ENCODE measurements at places on chromosomes 16 and 17.

GRCh38 chr17:45972531-45972930 is 26.5 kb upstream of the STH start:
- DNase-seq = no peak

- DNase-seq = no peak
These were observed 12.5 kb downstream of the DHODH start for GRCh38 chr16:72021043-72021442.

- DNase-seq = no peak
These were observed 5.1 kb upstream of the CALCOCO2 start for GRCh38 chr17:48825446-48826381.

DNA sequence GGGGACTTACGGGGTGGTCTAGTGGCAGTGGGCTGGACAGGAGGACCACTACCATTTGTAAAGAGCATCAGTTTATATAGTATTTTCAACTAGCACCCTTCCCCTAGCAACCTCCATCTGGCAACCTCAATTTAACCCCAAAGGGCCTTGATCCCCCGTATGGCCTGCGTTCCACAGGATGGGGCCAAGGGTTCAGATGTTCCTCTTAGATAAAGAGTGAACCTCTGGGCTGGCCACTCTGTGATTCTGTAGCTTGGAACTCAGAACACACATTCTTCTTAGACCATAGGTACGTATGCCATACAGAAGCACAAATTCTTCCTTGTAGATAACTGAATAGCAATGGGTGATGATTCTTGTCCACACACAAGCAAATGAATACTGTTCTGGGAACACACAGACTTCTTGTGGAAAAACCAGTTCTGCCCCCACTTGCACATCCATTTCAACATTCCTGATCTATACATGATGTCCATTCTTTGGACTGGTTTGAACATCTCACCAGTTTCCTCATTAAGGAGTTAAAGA is 1.9 kb upstream of the GGA2 start:
- no peak for DNase-seq

DNA sequence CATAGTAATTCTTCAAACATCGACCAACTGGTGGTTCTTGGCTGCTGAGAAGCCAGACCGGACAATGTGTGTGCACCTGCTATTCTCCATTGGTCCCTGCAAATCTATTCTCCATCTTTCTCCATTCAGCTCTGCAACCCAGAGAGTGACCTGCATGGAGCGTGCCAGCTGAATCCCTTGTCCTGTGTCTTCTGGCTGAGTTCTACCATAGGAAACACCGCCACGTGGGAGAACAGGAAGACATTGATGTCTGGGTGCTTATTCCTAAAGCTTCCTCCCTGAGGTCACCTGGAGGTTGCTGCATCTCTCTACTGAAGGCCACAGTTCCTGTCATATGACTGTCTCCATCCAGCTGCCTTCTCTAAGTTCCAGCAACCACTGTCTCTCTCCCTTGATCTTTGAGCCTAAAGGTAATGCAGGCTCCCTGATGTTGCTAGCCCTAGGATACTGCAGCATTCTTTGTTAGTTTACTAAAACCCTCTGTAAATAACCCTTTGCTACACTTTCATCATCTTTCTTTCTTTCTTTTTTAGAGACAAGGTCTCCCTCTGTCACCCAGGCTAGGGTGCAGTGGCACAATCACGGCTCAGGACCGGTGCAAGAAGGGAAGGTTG is 10.6 kb upstream of the SMG1 start:
- DNase-seq = no peak

DNA sequence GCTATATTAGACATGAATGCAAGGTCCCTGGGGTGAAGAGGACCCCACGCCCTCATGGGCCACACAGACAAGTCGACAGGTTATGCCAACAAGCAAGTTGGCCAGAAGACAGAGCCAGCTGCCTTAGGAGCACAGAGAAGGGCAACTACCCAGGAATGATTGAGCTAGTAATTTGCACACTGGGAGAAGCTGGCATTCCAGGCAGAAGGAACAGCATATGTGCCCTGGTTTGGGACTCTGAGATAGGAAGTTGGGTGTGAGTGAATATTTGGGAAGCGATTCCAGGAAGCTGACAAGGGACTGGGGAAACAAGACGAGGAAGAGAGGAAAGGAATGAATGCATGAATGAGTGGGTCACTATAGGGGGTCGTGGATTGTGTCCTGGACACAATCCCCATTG is 203.7 kb upstream of the CDH5 start:
- DNase-seq = no peak

DNA sequence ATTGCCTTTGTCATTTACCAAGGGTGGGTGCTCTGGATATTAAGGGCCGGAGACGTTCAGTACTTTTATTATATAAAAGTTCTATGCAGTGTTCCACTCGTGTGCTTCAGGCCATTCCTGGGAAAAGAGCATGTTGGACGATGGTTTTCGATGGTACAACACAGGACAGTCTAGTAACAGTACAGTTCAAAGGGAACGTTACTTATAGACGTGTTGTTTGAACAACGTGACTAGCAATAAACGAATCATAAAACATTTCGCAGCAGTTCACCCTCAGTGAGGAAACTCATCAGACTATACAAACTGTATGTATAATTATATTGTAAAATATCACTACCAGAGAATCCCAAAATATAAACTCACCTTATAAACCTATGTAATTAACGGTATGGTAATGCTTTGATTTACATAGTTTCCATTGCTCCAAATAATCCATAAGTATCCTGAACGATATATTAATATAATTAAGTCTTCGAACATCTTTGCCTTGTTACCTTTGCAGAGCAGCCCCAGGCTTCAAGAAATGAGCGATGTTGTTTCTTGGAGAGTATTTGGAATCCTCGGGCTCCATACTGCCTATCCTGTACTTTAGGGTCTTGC is 589 bp downstream of the NMT1 start:
- no peak for DNase-seq
